ENCODE measurements at places on chromosomes 2 and 18. TPM values are rescaled to one million over a fixed set of nuclear protein-coding genes. Genes with fewer than 3 reads are reported as not detected.

- peaks cover 2% of the 10 kb centered on the region for H3K36me3 ChIP-seq
- no peak for DNase-seq
- no peaks in the 10 kb centered on the region for H3K27me3 ChIP-seq
Measured at GRCh38 chr2:66547118-66547517, 112.2 kb downstream of the MEIS1 start.

GRCh38 chr18:67586101-67586500, 69.6 kb upstream of the DSEL start:
- H3K27me3 ChIP-seq: no peaks in the 10 kb centered on the region
- no peaks in the 10 kb centered on the region for H3K36me3 ChIP-seq
- H3K27ac ChIP-seq: no peak overlapping the region
- H3K4me1 ChIP-seq: peaks cover 2% of the 10 kb centered on the region
- H3K4me3 ChIP-seq: no peak overlapping the region

DNA sequence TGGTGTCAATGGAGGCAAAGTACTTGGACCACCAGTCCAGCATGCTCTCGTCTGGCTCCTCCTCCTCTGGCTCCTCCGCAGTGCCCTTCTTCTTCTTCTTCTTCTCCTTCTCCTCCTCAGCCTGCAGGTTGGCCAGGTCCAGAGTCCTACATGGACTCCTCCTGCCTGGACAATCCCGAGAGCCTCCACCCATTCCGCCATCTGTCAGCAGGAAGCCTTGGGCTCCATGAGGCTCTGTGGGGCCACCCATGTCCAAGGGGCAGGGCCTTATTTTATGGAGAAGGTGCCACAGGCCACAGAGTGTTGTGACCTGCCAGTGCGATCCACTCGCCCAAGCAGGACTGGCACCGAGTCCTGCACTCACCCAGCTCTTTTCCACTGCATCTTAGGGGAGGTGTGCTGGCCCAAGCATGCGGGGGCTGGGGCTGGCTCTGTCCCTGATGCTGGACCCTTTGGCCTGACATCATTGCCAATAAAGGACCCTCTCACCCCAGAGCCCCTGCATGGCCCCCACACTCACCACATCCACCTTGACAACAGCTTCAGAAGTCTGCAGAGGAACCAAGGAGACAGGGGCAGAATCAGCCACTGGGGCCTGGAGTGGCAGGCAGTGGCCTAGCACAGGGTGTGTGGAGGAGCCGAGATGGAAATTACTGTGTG, 7.2 kb downstream of the OTOF start:
- no peak for DNase-seq
- no peak overlapping the region for H3K4me3 ChIP-seq
- H3K27ac ChIP-seq: no peak overlapping the region
- no peaks in the 10 kb centered on the region for H3K36me3 ChIP-seq
- no peaks in the 10 kb centered on the region for H3K4me1 ChIP-seq
- no peaks in the 10 kb centered on the region for H3K27me3 ChIP-seq

DNA sequence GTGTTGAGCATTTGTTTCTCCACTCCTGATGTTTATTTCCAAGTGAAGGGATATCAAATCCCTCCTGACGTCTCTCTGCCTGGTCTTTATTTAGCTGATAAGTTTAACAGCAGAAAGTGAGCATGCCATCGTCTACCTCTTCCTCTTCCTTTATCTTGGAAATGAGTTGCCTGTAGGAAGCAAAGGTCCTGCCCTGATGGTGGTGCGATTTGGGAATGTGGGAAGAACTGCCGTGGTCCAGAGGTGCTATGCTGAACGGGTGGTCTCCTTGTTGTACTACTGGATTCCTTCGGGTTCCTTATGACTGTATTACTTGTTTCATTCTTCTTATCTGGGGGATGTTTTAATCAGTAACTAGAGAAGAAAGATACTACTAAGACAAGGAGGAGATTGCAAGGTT, 217.5 kb downstream of the PMAIP1 start:
- no peak overlapping the region for H3K4me3 ChIP-seq
- H3K27ac ChIP-seq: no peak overlapping the region
- H3K27me3 ChIP-seq: no peaks in the 10 kb centered on the region
- no peaks in the 10 kb centered on the region for H3K36me3 ChIP-seq

Gene TLX2
- not detected for total RNA-seq

Gene PARD3B
- 50.9 TPM for total RNA-seq

GRCh38 chr2:105400138-105400540, 1.3 kb upstream of the FHL2 start:
- no peak overlapping the region for H3K27ac ChIP-seq
- H3K27me3 ChIP-seq: no peaks in the 10 kb centered on the region
- H3K4me1 ChIP-seq: no peaks in the 10 kb centered on the region
- no peak for DNase-seq
- no peak overlapping the region for H3K4me3 ChIP-seq

Gene HOXD3
- 13.4 TPM for total RNA-seq

Gene CAPN13
- total RNA-seq: not detected

Gene ZNF2
- 3.1 TPM for total RNA-seq

Gene FAM228A
- total RNA-seq: 3.9 TPM

DNA sequence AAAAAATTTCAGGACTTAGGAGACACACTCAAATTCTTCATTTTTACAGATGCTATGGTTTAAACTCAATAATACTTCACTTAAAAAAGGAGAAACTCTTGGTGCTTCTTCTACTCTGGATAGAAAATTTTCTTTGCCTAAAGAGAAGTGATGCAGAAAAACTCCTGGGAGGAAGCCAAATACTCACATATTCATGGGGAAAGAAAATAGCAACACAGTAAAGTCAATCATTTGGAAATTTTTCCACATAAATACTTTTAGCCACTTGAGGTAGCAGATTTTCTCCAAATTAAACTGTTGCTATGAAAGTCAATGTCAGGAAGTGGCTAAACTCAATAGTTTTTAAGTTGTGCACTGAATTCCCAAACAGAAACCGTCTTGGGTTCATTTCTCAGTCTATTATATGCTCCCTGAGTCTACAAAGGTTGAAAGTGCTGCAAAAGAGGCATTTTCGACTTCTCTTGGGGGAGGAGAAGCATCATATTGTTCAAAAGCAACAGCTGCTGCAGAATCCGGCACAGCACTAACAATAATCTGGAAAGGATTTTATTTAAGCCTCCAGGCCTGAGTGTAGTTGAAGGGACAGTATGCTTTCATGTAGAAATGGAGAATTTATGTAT, 81.1 kb downstream of the UPP2 start:
- no peak overlapping the region for H3K4me3 ChIP-seq
- no peaks in the 10 kb centered on the region for H3K27me3 ChIP-seq
- H3K27ac ChIP-seq: no peak overlapping the region
- H3K4me1 ChIP-seq: no peaks in the 10 kb centered on the region
- no peak for DNase-seq

DNA sequence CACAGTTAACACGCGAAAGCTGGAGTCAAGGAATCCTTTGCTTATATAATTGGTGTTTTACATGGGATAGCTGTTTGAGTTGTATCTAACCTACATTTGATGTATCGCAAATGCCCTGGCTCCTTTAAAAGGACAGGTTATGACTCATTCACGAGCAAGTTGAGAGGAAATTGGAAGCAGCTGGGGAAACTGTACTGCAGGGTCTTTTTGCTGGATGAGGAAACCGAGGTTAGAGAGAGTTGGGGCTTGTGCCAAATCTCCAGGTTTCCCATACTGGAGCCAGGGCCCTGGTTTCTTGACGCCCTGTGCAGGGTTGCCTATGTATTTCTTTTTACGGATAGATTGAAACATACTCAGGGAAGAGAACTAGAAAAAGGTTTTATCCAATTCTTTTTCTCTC, 60.0 kb upstream of the SPTBN1 start:
- H3K27ac ChIP-seq: no peak overlapping the region
- H3K4me1 ChIP-seq: no peaks in the 10 kb centered on the region
- no peaks in the 10 kb centered on the region for H3K36me3 ChIP-seq
- no peak overlapping the region for H3K4me3 ChIP-seq

DNA sequence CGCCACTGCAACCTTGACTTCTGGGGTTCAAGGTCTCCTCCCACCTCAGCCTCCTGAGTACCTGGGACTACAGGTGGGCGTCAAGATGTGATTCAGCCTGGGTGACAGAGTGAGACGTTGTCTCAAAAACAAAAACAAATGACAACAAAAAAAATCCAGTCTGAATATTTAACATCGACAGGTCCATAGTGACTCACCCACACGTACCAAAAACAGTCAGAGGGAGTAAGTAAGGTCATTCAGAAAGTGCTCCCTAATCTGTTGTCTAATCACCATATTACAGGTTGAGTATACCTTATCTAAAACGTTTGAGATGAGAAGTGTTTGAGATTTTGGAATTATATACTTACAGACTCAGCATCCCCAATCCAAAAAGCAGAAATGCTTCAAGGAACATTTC, 24.4 kb downstream of the SAP130 start:
- H3K4me1 ChIP-seq: no peaks in the 10 kb centered on the region
- peaks cover 20% of the 10 kb centered on the region for H3K36me3 ChIP-seq
- no peak for DNase-seq
- no peaks in the 10 kb centered on the region for H3K27me3 ChIP-seq

Gene REG1B
- total RNA-seq: 3.8 TPM

Gene ST6GAL2
- total RNA-seq: 49.1 TPM

GRCh38 chr2:24768013-24768412, 25.2 kb downstream of the PTRHD1 start:
- DNase-seq: no peak

GRCh38 chr2:45909677-45910191, 258.3 kb downstream of the PRKCE start:
- DNase-seq: no peak
- no peak overlapping the region for H3K27ac ChIP-seq
- H3K4me1 ChIP-seq: no peaks in the 10 kb centered on the region
- H3K27me3 ChIP-seq: no peaks in the 10 kb centered on the region

Gene ZC3H8
- 6.2 TPM for total RNA-seq

GRCh38 chr2:113041871-113042270, 10.8 kb downstream of the IL36B start:
- no peaks in the 10 kb centered on the region for H3K36me3 ChIP-seq
- H3K27me3 ChIP-seq: no peaks in the 10 kb centered on the region
- no peaks in the 10 kb centered on the region for H3K4me1 ChIP-seq
- no peak overlapping the region for H3K4me3 ChIP-seq

Gene LYG2
- not detected for total RNA-seq

DNA sequence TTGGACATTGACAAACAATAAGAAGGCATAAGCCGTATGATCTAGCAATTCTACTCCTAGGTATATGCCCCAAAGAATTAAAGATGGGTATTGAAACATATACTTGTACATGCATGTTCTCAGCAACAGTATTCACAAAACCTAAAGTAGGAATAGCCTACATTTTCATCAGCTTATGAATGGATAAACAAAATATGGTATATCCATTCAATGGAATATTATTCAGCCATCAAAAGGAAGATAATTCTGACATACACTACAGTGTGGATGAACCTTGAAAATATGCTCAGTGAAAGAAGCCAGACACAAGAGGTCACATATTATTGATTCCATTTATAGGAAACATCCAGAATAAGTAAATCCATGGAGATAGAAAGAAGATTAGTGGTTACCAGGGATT, 56.0 kb downstream of the CELF4 start:
- DNase-seq: no peak
- H3K4me1 ChIP-seq: no peaks in the 10 kb centered on the region
- H3K4me3 ChIP-seq: no peak overlapping the region
- no peak overlapping the region for H3K27ac ChIP-seq

- H3K4me3 ChIP-seq: no peak overlapping the region
- no peaks in the 10 kb centered on the region for H3K36me3 ChIP-seq
- H3K27ac ChIP-seq: no peak overlapping the region
- no peaks in the 10 kb centered on the region for H3K27me3 ChIP-seq
- H3K4me1 ChIP-seq: no peaks in the 10 kb centered on the region
Measured at GRCh38 chr2:184425083-184425482, 173.2 kb upstream of the ZNF804A start.

GRCh38 chr2:66041902-66042657, 392.8 kb upstream of the MEIS1 start:
- no peaks in the 10 kb centered on the region for H3K27me3 ChIP-seq
- H3K4me1 ChIP-seq: no peaks in the 10 kb centered on the region
- no peak overlapping the region for H3K4me3 ChIP-seq
- H3K36me3 ChIP-seq: no peaks in the 10 kb centered on the region
- H3K27ac ChIP-seq: no peak overlapping the region

Gene AGXT
- not detected for total RNA-seq

DNA sequence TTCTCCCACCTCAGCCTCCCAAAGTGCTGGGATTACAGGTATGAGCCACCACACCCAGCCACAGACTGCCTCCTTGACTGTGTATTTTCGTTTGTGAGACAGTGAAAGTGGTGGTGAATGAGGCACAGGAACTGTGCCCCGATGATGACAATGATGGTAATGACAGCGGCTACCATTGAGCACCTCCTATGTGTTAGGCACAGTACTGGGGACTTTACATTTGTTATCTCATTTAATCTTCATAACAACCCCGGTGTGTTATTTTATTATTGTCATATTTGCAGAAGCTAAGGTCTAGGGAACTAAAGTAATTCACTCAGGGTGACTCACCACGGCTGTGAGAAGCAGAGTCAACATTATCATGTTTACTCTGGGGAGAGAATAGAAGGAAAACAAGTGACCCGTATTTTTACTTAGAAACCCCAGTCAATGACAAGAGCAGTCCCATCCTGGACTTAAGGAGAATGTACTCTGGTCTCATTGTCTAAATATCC, 77.6 kb upstream of the ALPP start:
- H3K36me3 ChIP-seq: peaks cover 2% of the 10 kb centered on the region
- H3K27ac ChIP-seq: no peak overlapping the region
- no peaks in the 10 kb centered on the region for H3K27me3 ChIP-seq
- no peaks in the 10 kb centered on the region for H3K4me1 ChIP-seq
- DNase-seq: no peak
